ENCODE measurements at places on chromosomes 5 and 9. TPM values are rescaled to one million over a fixed set of nuclear protein-coding genes. Genes with fewer than 3 reads are reported as not detected.

C5orf52 gene
- total RNA-seq: not detected

- DNase-seq: no peak
Observed at GRCh38 chr5:107476783-107477182, 194.0 kb downstream of the EFNA5 start.

- peak; percentile 22 for DNase-seq
Observed at GRCh38 chr9:38687389-38687842, 32.5 kb downstream of the FAM240B start.

GRCh38 chr5:172064358-172064757 is 57.9 kb upstream of the FBXW11 start:
- no peak for DNase-seq

DNA sequence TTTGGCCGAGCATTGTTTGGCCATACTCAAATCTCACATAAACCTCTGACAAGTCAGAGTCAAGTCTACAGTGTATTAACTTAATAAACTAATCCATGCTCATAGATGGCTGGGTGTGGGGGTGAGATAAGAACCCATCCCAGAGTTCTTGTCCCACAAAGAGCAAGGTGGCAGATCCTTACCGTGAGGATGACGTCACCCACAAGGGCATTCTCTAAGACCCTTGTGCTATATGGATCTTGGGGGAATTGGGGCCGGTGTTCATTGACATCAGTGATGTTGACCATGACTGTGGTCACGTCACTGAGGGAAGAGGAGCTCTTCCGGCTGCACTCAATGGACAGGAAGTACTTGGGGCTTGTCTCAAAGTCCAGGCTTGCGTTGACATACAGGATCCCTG is 62.1 kb downstream of the FAT2 start:
- no peak for DNase-seq

ADAMTS16 gene
- total RNA-seq: 0.54 TPM

Measured in Panc1 (cell line).